ENCODE measurements at places on chromosomes 12 and 14.

GRCh38 chr14:72714094-72714493 lies 179.8 kb downstream of the DPF3 start:
- no peak for DNase-seq

- DNase-seq, result no peak
Observed at GRCh38 chr14:42047421-42048055, 440.9 kb downstream of the LRFN5 start.

DNA sequence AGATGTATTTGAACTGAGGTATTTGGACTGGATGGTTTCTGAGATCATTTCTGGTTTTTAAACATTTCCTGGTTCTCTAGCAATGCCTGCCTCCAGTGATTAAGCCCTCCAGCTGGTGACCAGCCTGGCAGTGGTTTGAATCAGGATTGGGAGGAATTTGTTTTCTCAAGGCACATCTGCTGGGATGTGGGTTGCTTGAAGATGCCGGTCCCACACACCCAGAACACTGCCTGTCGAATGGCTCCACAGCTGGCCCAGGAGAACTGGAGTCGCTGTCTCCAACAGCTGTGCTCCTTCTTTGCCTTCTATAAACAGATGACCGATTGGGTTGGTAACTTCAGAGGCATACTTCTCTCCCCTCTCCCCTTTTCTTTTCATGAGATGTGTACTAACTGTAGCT lies 258.0 kb upstream of the DDHD1 start:
- no peak for DNase-seq

GRCh38 chr12:21566907-21567394 lies 37.7 kb downstream of the GYS2 start:
- DNase-seq, result no peak

DNA sequence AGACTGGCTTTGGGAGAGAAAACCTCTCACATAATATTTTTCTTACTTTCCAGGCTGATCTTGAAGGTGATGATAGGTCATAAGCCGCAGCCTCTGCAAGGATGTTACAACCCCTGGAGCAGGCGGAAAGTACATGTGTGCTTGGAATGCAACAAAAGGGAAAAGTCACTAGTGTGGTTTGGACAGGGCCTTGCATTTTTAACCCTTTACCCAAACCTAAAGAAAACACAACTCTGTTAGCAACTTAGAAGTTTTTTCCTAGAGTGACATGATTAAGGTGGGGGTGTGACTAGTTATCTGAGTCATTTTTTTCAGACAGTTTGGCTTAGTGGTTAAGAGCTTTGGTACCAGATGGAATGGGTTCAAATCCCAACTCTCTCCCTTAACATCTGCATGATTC lies 97.0 kb downstream of the TMEM30B start:
- no peak for DNase-seq

DNA sequence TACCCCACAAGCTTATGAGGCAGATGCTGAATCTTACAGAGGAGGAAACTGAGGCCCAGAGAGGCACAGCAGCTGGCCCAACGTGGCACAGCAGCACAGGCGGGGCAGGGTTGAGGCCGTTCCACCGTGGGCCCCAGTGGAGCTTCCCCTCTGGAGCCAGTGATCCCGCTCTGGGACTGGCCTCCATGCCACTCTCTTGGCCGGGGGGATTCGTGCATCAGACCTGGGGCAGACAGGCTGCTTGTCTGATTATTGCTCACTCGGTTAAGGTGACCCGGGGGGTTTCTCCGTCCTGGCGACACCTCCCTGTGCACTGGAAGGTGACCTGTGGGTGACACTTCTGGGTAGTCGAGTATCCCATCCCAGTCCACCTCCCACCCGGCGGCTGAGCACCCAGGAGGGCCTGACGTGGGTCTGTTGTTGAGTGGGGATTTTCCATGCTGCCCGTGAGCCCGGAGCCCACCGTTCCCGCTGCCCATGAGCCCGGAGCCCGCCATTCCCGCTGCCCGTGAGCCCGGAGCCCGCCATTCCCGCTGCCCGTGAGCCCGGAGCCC lies 27.8 kb downstream of the NOC4L start:
- DNase-seq, result no peak

Measured in esophagus muscularis mucosa (tissue), 4 donors.